ENCODE measurements at places on chromosomes 7 and 10.

GRCh38 chr10:114963908-114964307 lies 25.9 kb downstream of the TRUB1 start:
- no peak for DNase-seq

DNA sequence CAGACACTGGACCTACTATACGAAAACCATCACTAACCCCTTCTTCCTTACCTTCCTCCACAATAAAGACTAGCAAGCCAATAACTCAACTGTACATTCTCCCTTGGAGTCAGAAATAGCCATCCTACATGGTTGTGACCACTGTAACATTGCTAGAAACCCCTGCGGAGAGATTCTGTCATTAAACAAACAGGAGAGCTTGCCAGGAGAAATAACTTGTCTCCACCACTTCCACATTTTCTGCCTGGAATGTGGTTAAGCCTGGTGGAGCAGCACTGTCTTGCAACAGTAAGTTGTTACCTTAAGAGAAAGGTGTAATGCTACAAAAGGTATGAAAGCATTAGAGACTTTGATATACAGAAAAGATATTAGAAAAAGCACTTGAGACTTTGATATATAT lies 45.8 kb downstream of the THSD7A start:
- DNase-seq: no peak

DNA sequence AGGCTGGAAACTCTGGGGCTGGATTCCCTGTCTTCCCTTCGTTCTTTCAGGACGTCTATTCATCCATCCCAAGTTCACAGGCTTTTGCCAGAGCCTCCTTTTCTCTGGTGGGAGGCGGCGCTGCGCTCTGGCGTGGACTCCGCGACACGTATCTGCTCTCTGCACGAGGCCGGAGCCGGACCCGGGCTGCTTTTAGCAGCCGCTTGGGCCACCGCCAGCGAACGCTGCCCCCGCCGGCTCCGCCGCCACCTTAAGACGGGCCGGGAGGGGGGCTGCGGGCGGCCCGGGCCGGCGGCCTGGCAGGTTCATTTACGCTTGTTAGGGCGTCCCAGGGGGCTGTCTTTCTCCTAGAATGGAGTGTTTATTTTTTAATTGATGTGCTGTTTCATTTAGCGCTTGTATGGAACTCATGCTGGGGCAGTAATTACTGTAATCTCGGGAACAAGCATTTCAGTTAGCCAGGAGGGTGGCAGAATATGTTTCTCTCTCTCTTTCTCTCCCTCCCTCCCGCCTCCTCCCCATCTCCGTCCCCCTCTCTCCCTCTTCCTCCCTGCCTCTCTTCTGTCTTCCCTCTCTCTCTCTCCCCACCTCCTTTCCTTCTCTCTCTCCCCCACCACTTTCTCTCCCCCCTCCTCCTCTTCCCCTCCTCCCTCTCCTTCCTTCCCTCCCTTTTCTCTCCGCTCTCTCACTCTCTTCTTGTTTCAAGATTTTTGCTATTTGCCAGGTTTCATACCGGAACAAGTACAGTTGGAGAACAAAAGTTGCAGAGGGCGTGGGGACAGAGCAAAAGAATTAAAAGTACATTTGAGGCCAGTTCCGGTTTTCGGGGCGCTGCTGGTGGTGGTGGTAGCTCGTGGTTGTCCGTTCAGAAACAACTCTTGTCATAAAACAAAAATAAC lies 1.3 kb upstream of the FZD8 start:
- DNase-seq: peak; percentile 92

DNA sequence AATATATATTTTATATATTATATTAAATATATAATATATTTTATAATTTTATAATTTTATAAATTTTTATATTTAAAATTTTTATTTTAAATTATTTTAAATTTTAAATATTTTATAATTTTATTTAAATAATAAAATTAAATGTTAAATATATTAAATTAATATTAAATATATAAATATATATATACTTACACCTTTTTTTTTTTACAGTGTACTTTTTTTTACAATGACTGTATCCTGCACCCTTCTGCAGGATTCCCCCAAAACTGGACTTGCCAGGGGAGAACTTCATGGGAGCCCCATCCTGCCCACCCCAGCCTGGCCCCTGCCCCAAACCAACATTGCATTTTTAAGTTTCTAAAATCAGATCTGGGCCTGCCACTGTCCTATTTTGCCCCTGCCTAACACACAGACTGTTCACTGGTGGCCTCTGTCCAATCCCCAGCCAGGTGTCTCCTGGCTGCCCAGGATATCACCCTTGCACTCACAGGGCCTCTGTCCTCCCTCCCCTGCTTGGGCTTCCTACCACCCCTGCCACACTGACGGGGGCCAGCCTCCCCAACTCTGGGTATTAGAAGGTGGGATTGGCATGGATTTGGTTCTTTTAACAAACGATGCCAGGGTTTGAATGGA lies 138.0 kb downstream of the ADCY1 start:
- DNase-seq: no peak

DNA sequence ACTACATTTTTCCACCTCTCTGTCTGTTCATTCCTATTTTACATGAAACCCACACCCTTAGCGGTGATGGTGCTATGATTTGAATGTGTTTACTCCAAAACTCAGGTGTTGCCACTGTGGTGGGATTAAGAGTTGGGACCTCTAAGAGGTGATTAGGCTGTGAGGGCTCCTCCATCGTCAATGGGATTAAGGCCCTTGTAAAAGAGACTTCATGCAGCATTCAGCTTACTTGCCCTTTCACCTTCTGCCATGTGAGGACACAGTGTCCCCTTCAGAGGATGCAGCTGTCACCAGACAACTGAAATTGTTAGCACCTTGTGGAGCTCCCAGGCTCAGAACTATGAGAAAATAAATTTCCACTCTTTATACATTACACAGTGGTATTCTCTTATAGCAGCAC lies 182.2 kb downstream of the NOC3L start:
- no peak for DNase-seq

DNA sequence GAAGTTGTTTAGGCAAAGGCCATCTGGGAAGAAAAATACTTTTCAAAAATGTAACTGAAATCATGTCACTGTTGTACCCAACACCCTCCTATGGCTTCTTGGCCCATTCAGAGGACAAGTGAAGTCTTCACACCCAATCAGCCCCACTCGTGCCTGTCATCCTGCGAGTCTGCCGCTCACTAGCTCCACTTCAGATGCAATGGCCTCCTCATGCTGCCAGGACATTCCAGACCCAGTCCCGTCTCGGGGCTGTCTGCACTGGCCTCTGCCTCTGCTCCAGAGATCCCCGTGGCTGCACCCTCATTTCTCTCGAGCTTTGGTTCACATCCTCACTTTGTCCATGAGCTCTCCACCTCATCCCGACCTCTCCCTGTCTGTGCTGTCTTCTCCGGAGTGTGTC lies 227.1 kb downstream of the KCNMA1 start:
- no peak for DNase-seq

- DNase-seq: no peak
Observed at GRCh38 chr7:126449611-126450268, 803.0 kb downstream of the GRM8 start.

- DNase-seq: no peak
Observed at GRCh38 chr7:157347217-157347904, 10.6 kb downstream of the DNAJB6 start.
